ENCODE measurements at places on chromosomes 16 and 17. TPM values are rescaled to one million over a fixed set of nuclear protein-coding genes. Genes with fewer than 3 reads are reported as not detected.

GRCh38 chr16:8816967-8817655, 19.5 kb downstream of the PMM2 start:
- no peak for DNase-seq

The FBXW10B gene
- 0.66 TPM for total RNA-seq

GRCh38 chr17:34614698-34615097, 35.3 kb downstream of the TMEM132E start:
- DNase-seq = no peak

The TP53TG3D gene
- total RNA-seq = 0.46 TPM

DNA sequence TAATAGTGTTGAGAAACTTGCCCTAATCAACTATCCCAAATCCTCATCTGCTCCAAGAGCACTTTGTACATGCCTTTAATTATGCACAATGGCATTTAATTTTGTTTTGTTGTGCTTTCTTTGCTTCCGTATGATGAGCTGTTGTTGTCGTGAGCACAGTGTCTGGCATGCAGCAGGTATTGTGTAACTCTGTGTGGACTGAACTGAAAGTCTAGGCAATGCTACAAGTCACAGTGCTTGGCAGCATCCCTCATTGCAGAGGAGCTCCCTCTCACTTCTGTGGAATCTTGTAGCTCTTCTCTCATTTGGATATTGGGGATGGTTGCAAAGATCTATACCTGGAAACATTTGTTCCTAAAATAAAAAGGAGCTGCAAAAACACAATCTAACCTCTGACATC, 502.2 kb upstream of the CA10 start:
- no peak for DNase-seq

GRCh38 chr17:75764417-75764710, 628 bp downstream of the GALK1 start:
- no peak for DNase-seq

DNA sequence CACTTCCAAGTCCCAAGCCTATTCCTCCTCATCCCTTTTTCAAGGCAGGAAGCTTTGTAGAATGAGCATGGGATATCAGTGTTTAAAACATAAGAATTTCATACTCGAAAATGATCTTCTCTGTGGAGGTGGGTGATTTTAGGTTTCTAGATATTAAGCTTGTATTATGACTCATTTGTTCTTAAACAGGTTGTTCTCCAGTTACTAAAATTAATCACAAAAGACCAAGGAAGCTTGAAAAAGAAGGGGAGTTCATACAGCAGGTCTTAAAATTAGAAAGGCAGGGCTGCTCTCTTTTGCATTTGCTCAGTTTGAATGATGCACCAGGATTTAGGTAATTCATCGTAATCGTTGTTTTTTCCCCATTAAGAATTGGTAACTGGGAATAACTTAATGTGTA, 208.7 kb downstream of the PRKCA start:
- no peak for DNase-seq

- no peak for DNase-seq
Observed at GRCh38 chr16:67241008-67241900, 6.0 kb downstream of the FHOD1 start.

DNA sequence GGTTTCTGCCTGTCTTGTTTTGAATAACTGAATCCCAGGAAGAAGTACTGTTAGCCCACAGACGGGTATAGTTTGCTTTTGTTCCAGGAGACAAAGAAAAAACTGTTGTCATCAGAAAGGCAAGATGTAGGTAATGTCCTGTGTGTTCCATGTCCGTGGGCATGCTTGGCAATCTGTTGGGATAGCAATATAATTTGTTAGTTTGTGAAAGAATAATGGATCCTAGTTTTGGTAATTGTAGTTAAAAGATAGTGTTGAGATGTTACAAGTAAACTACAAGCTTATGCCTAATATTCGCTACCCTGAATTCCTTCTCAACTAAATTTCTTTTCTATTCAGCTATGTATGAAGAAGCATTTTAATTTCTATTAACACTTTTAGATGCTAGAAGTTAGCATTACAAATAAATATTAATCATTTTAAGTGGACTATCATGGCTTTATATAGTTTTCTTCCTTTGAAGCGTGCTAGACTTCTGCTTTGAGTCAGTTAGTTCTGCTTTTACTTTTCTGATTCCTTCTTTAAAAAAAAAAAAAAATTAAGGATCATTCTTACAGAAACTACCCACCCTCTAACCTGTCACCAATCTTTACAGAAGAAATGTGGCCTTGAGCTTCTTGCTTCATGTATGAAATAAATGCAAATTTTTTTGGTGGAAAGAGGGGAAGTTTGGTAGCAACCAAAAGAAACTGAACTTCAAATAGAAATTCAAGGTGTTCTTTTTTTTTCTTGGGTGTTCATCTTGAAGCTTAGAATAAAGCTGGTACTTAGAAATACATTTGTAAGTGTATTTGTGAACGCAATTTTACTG, 2.4 kb downstream of the EVI2A start:
- no peak for DNase-seq

The LGALS9B gene
- not detected for total RNA-seq

- no peak for DNase-seq
Observed at GRCh38 chr17:81085420-81085911, 50.5 kb downstream of the BAIAP2 start.

DNA sequence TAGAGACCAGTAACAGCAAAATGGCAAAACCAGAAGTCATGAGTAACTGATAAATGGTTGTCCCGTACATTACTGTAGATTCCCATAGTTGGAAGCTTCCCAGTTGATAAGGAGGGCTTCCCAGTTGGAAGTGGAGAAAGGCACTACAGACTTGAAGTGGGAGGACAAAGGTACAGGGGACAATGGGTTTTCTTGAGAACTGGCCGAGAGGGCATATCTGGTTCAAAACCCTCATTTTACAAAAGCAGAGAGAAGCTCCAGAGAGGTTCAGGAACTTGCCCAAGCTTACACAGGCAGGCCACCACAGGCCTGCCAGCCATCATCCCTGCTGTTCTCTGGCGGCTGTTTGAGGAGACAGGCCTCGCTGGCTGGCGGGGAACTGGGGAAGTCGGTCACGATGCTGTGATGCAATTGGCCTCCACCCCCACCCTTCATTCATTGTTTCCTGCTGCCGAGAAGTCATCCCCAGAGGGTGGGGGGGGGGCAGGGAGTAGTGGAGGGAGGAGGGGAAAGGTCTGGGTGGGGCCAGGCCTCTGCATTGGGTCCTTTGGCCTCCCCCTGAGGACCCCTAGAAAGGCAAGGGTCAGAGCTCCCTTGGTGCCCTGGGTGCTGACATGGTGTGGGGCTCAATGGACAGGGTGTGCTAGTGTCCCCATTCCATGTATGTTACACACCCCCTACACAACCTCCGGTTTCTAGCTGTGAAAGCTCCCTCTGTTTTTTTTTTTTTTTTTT, 3.0 kb downstream of the UBALD2 start:
- peak; percentile 91 for DNase-seq

DNA sequence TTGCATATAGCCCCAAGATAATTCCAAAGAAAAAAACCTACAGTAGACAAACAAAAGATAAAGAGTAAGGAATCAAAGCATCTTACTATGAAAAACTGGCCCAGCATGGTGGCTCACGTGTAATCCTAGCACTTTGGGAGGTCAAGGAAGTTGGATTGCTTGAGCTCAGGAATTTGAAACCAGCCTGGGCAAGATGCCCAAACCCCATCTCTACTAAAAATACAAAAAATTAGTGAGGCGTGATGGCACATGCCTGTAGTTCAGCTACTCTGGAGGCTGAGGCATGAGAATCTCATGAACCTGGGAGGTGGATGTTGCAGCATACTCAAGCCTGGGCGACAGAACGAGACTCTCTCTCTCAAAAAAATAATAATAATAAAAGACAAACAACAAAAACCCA, 764.7 kb upstream of the KIF2B start:
- no peak for DNase-seq

- DNase-seq = no peak
Observed at GRCh38 chr16:2516391-2517240, 2.9 kb downstream of the ATP6V0C start.

GRCh38 chr17:19316761-19317358, 45.7 kb downstream of the B9D1 start:
- DNase-seq = no peak

The LRRC37A gene
- total RNA-seq = 1.0 TPM

The C16orf74 gene
- total RNA-seq = 0.23 TPM

- peak; percentile 31 for DNase-seq
Observed at GRCh38 chr16:58026139-58026704, 668 bp downstream of the MMP15 start.

The BRIP1 gene
- 15.4 TPM for total RNA-seq

DNA sequence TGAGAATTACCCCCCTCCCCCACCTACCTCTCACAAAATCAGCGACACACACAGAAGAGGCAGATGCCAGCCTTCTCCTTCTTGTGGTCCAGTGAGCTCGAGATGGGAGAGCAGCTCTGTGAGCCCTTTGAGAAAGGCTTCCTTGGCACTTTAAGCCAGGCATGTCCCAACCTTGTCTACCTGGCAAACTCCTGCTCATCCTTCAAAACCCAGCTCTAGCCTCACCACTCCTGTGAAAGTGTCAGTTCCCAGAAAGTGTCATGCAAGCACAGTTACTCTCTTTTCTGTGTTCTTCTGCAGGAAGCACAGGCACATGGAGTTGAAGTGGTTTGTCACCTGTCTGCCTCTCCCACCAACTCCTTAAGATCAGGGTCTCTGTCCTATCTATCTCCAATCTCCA, 1.6 kb downstream of the TMEM98 start:
- DNase-seq = no peak

DNA sequence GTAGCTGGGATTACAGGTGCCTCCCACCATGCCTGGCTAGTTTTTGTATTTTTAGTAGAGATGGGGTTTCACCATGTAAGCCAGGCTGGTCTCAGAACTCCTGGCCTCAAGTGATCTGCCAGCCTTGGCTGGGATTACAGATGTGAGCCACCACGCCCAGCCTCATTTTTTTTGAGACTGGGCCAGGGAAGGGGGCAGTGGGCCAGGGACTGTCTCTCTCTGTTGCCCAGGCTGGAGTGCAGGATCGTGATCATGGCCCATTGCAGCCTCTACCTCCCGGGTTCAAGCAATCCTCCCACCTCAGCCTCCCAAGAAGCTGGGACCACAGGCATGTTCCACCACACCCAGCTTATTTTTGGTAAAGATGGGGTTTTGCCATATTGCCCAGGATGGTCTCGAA, 16.0 kb downstream of the RSL1D1 start:
- DNase-seq = no peak

The TEKT5 gene
- total RNA-seq = not detected

GRCh38 chr17:33642002-33642401, 348.9 kb upstream of the ASIC2 start:
- DNase-seq = no peak

DNA sequence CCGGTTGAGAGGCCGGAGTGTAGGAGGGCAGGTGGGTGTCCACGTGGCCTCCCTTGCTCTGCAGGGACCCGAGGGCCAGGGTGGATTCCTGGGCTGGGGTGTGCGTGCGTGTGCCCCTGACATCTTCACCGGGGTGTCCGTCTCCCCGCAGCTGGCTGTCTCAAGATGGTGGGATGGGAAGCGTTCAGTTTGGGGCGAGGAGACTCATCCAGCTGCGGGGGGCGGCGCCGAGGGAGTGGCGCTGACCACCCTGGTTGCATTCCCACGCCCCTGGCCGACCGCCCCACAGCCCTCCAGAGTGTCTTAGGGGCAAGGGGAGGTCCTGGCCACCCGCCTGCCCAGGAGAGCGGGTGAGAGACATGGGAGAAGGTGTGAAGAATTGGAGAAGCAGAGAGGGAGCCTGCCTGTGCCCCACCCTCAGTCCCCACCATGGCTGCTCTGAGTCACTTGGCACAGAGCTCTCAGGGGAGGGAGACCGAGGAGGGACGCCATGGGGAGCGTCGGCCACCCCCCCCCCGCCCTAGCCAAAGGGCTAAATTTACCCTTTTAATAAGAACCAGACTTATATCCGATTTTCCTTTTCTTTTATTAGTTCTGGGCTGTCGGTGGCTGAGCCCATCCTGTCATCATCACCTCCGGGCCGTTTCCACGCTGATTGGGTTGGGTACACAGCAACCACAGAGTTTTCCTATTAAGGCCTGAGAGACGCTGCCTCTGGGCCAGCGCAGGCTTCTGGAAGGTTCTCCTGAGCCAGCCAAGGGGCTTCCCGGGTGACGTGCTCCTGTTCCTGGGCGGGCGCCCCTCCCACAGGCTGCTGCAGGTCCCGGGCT, 22.0 kb downstream of the BAHCC1 start:
- DNase-seq = no peak

DNA sequence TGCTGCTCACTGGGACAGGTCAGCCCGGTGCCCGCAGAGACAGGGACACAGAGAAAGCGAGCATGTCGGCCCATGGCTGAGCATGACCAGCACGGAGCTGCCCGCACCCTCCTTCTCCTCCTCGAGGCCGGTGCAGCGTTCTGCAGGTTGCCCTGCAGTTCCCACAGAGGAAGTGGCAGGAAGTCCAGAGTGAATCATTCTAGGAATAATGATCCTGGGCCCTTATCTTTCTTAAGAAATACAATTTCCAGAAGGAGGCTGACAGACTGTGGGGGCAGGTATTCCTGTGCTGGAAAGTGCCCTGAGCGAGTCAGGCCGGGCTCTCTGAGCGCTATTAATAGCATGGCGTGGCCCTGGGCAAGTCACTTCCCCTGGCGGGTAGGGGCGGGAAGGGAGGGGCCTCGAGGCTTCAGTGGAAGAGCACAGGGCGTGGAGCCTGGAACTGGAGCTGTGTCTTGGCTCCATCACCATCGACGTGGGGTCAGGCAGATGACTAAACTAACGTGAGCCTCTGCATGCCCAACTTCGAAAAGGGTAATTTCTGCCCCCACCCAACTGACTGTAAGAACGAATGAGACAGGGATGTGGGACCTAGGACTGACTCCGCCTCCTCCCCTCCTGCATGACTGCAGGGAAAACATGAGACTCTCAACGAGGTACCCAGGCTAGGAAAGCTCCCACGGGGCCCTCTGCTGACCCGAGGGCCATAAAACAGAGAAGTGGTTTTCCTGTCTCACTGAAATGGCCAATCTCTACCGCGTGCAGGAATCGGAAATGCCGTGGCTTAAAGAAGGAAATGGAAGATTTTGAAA, 9.8 kb downstream of the TMEM204 start:
- peak; percentile 84 for DNase-seq

The ELMO3 gene
- 4.6 TPM for total RNA-seq

GRCh38 chr17:8153525-8153956, 1.3 kb upstream of the PER1 start:
- DNase-seq = peak; percentile 86

The EMP2 gene
- total RNA-seq = not detected

- DNase-seq = no peak
Observed at GRCh38 chr17:14903854-14904253, 361.3 kb downstream of the PMP22 start.

GRCh38 chr17:63544467-63545301, 5.6 kb upstream of the DCAF7 start:
- DNase-seq = no peak

The NOXO1 gene
- total RNA-seq = not detected
